ENCODE measurements at places on chromosomes 3 and 15.
A peak's percentile ranks its signal among the peaks of the same experiment; 100 is the strongest.

- no peak for DNase-seq
Measured at GRCh38 chr3:135175728-135176277, 380.7 kb downstream of the EPHB1 start.

DNA sequence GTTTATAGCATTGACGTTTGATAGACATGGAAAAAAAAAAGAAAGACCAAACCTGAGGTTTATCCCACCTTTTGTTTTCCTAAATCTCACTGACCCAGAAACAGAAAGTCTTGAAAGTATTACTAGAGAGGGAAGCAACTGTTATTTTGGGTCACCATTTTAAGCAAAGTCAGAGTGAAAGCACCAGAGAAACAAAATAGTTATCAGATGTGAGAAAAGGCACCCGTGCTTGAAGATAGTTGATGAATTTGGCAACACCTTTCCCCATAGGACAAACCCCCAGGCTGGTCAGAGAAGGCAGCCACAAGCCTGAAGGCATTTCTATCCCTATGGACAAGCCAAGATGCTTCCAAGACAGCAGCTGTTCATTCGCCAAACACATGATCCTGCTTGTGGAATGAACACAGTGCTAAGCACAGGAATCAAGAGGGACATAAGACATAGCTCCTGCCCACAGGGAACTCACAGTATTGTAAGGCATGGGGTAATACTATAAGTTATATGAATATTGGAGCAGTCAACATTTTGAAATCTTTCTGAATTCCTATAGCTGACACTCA lies 170.9 kb downstream of the ERC2 start:
- no peak for DNase-seq

- DNase-seq = no peak
Measured at GRCh38 chr3:35448121-35448520, 191.2 kb upstream of the ARPP21 start.

DNA sequence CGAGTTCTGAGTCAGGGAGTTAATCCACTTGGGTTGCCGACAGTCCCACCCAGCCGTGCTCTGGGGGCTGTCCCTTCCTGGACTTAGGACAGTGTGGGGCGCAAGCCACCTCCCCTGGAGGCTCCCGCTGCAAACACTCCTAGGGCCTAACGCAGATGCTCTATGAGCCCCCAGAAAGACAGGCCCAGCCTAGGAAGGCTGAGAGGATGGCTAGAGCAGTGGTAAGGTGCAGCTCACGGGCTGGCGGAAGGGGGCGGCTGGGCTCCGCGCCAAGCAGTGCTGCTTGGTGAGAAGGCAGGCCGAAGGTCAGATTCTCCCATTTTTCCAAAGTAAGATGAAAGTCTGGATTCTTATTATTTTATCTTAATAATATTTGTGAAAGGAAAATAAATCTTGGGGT lies 84.6 kb upstream of the ALDH1L1 start:
- DNase-seq = no peak

- DNase-seq = peak; percentile 86
Measured at GRCh38 chr15:43293432-43293831, 26.7 kb upstream of the TGM5 start.

DNA sequence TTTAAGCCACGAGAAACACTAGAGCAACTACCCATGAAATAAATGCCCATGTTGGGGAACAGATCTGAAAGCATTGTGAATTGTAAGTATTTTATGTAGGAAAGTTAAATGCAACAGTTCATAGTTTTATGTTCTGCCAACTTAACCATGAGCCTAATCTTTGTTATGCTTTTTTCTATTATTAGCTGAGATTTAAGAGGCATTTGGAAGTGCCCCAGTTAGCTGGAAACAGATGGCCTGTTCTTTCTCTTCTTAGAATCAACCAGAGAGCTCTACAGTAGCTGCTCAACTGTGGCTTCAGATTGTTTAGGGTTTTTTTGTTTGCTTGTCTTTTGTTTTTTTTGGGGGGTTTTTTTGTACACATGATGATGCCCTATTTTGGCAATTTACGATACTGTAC lies 284.4 kb downstream of the KCNH8 start:
- no peak for DNase-seq

GRCh38 chr15:60901647-60902046 lies 327.5 kb downstream of the RORA start:
- DNase-seq = no peak

DNA sequence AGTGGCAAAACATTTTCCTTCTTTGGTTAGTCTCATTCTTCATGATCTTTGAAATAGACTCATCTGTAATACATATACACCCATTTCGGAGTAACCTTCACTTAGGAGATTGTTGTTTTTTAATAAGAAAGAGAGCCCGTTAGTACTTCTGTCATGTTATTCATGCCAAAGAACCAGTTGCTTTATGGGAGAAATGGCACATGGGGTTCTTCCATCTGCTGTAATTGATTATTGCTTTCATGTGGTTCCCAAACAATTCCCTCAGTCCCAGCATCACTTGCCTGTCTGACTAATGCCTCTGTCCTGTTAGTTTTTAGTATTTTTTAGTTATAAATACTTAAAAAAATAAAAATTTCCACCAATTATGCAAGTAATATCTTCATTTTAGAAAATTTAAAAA lies 33.8 kb upstream of the FAH start:
- DNase-seq = no peak

DNA sequence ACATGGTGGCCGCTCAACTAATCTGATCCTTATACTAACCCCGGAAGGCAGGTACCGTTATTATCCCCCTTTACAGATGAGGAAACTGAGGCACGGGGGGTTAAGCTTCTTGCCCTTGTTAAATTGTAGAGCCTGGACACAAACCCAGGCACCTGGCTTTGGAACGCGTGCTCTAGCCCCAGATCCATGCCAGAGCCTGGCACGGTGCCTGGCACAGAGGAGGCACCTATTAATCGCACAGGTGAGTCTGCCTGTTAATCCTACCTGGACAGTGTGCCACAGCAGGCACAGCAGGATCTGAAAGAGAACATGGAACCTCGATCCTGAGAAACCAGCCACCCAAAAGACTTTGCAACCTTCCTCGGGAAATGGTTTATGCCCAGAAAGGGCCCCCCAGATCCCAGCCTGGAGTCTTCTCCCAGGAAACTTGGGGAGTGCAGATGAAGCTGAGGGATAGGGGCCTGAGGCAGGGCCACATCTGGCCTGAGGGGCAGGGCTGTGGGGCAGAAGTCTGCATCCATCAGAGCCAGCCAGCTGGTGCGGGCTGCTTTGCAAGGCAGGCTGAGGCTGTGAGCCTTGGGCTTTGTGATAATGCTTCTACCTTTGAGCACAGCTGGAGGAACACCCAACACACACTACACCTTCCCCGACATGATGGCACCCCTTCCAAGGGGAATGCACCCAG lies 55.3 kb upstream of the SLC6A1 start:
- DNase-seq = no peak

DNA sequence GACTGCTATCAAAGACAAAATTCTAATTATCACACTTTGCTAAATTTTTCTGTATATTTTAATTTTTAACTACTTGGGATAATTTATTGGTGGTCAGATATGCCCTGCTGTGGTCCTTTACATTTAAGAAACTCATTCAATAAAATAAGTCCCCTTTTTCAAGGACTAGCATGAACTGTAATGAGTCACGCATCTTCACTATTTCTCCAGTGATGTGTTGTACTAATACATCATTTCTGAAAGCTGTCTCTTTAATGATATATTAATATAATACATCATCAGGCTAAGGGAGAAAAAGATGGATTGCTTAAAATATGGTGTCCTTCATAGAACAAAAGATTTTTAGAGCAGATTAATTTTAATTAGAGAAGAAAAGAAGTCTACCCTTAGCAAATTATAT lies 901.4 kb downstream of the DIPK2A start:
- no peak for DNase-seq

GRCh38 chr3:141335531-141336061 lies 32.7 kb upstream of the ZBTB38 start:
- no peak for DNase-seq

DNA sequence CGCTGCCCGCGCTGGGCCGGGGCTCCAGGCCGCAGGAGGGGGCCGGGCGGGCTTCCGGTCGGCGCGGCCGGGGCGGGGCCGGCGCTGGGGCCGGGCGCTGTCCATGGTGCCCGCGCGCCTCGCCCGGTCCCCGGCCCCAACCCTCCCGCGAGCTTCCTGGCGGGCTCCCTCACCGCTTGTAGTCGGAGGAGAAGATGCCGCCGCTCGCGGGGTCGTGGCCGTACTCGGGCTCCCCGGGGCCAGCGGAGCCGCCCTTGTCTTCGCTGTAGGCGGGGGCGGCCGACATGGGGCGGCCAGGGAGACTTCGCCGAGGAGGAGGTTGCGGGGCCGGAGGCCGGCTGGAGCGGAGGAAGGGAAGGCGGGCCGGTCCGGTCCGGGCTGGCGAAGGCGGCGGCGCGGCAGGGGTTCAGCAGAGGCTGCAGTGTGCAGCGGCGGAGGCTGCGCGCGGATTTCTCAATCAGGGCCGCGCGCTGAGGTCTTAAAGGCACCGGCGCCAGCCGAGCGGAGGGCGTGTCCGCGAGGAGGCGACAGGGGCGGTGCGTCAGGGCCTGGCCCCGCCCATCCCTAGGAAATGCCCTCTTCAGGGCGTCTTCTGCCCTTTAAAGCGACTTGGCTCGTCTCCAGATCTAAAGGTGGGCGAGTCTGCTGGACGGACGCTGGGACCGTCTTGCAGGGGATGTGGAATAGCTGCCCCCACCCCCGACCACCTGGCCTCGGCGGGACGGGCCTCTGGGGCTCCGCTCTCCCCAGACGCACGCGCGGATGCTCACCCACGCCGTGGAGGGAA lies at the start of gene AP3B2:
Gene AP3B2, minus strand, starts transcription at position 455 of the 787 bp plus-strand sequence. Its CDS starts 169 bp downstream, at position 286.
- DNase-seq = peak; percentile 83

DNA sequence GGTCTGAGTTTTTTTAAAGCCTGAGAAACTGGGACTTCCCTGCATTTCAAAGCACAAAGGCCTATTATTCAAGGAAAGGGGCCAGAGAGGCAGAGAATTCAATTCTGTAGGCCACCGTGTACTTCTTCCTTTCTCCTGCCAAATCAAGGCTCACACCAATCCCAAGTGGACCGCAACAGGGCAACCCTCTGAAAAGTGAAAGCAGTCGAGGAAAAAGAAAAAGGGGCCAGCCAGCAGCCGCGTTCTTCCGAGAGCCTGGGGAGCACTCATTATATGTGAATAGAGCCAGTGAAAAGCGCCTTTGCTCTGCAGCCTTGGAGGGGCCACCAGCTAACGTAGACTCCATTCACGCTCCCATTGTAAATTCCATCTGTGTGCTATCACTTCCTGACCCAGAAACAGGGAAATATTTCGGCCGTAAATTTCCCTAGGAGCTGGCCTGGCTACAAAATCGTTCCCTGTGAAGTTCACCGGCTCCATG lies 45.9 kb upstream of the THUMPD3 start:
- DNase-seq = peak; percentile 55

- no peak for DNase-seq
Measured at GRCh38 chr3:46710229-46710628, 7.4 kb downstream of the PRSS50 start.

DNA sequence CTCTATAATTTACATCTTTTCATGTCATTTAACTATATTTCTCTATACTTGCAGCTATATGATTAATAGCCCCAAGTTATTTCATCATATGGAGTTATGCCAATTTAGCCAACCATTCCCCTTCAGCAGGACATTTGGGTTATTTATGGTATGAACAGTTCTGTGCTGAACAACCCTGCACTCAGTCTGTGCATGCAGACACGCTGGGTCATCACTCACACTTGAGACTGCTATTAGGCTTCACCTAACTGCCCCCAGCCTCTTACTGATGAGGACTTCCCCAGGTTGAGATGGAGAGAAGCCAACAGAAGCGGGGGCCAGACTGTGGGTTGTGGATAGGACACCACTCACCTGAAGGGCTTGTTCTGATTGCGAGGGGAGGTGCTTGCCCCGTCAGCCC lies 7.3 kb downstream of the TADA3 start:
- no peak for DNase-seq

- DNase-seq = no peak
Measured at GRCh38 chr3:155391104-155391503, 97.6 kb upstream of the STRIT1 start.

- no peak for DNase-seq
Measured at GRCh38 chr15:42102646-42103235, 8.4 kb upstream of the PLA2G4D start.

DNA sequence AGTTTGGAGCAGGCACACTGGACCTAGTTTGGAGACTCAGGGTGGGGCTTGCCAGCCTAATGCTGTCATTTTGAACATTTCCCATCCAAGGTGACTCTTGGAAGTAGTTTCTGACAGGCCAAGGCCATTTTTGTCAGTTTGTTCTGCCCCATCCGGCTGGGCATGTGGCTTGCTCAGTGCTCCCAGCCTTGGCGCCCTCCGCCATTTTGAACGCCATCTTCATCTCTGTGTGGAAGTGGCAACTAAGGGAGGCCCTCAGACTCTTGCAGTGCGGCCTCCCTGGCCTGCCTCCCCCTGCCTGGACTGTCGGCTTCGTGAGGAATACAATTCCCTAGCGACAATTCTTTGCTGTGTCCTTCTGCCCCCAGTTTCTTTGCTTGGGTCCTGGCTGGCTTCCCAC lies 150.6 kb upstream of the RGMA start:
- DNase-seq = no peak

DNA sequence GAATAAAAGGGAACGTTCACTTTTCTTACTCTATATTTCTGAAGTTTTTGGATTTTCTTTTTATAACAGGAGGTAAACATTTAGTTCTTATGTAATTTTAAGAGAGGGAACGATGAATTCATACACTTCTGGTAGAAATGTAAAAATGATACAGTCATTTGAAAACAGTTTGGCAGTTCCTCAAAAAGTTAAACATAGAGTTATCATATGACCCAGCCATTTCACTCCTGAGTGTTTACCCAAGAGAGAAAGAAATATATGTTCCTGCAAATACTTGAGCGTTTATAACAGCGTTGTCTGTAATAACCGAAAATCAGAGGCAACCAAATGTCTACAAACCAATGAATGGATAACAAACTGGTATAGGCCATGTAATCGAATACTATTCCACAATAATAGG lies 20.8 kb upstream of the CCR9 start:
- DNase-seq = no peak

Measured in H9 (cell line).